ENCODE measurements at places on chromosomes 7 and 10.

DNA sequence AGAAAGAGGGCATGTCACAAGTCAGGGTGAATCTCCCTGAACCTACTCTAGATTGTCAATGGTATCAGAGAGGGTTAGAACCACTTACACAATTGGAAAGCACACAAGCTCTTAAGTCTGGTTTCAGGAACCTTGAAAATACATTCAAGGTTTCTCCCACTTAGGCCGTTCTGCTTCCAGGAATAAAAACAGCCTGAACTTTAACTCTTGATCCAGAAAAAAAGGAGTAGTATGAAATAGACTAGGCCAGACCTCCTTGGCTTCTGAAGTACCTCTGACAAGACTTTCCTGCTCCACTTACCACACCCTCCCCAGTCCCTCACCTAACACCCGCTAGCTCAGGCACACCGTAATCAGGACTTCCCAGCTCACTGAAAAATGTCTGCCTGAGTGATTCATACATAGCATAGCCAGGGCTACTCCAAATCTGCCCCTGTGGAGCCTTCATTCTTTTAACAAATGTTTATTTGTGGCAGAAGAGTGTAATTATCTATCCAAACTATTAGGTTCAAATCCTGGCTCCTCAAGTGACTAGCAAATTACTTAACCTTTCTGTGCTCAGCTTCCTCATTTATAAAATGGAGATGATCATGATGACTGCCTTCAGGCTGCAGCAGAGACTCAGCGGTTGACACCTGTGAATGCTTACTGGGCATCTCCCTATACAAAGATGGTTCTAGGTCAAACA is 30.3 kb upstream of the IL6 start:
- H3K27ac ChIP-seq, result peak overlapping the region; percentile 23
- peak overlapping the region; percentile 15 for H3K4me3 ChIP-seq
- peaks cover 4% of the 10 kb centered on the region for H3K27me3 ChIP-seq

GRCh38 chr10:100347568-100348195 is 649 bp downstream of the SCD start:
- peaks cover 51% of the 10 kb centered on the region for H3K4me1 ChIP-seq
- peak overlapping the region; percentile 97 for H3K4me3 ChIP-seq
- no peak for DNase-seq
- H3K36me3 ChIP-seq, result peaks cover 37% of the 10 kb centered on the region
- no peaks in the 10 kb centered on the region for H3K27me3 ChIP-seq

DNA sequence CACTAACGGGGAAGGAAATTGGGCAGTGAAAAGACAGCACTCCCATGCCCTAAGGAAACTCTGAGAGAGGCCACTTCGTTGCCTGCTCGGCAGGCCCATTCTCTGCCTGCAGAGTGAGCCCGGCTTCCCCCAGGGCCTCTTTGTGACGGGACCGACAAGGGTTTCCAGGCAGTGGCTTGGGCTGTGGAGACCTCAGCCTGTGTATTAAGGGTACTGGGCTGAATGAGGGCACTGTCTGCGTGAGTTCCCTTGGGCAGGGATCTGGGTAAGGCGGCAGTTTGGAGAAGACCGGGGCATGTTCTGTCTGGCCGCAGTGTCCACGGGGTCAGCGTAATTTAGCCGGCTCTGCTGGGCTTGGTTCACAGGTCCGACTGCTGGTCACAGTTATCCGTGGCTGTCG is 237.2 kb downstream of the MGMT start:
- H3K36me3 ChIP-seq, result peaks cover 6% of the 10 kb centered on the region
- no peak for DNase-seq
- peaks cover 4% of the 10 kb centered on the region for H3K27me3 ChIP-seq
- H3K27ac ChIP-seq, result no peak overlapping the region

DNA sequence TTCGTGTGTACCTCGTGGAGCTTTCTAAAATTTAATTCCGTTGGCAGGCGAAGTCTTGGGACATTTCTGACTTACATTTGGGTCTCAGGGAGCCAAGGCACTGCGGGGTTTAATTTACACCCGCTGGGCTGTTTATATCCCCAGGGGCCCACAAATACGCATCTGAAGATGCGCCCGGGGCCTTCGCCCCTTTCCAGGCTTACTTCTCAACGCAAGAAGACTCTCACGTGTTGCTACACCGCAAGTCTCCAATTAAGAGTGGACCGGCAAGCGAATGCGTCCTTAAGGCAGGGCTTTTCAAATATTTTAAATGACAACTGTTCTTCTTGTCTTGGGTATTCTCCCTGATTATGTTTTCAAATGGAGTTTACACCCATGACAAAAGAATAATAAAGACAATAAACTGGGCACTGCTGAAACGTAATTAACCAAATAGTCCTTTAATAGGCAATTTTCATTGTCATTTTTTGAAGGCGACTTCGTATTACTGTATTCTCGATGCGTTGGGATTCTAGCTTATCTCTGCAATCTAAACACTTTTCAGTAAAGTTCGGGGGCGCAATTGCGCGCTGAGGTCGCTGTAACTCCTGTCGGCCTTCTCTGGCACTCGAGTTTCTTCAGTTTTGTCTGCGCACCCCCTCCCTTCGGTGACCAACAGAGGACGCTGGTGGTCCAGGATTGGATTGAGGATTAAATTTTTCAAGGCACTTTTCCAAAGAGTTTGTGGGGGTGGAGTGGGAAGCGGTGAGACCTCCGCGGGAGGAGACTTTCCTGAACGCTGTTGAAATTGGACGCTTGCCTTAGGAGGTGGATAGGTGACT is 837 bp upstream of the IGFBP3 start:
- peaks cover 4% of the 10 kb centered on the region for H3K36me3 ChIP-seq
- peak overlapping the region; percentile 89 for H3K4me3 ChIP-seq
- H3K4me1 ChIP-seq, result peaks cover 23% of the 10 kb centered on the region
- H3K27me3 ChIP-seq, result peaks cover 52% of the 10 kb centered on the region
- peak overlapping the region; percentile 87 for H3K27ac ChIP-seq

GRCh38 chr7:25118048-25118753 is 6.9 kb downstream of the CYCS start:
- no peak overlapping the region for H3K27ac ChIP-seq
- DNase-seq, result no peak
- H3K36me3 ChIP-seq, result peaks cover 11% of the 10 kb centered on the region
- H3K27me3 ChIP-seq, result no peaks in the 10 kb centered on the region

- no peaks in the 10 kb centered on the region for H3K27me3 ChIP-seq
- H3K4me3 ChIP-seq, result no peak overlapping the region
- no peak for DNase-seq
- H3K36me3 ChIP-seq, result no peaks in the 10 kb centered on the region
- H3K27ac ChIP-seq, result no peak overlapping the region
Measured at GRCh38 chr7:149741629-149742028, 31.8 kb downstream of the ZNF467 start.

DNA sequence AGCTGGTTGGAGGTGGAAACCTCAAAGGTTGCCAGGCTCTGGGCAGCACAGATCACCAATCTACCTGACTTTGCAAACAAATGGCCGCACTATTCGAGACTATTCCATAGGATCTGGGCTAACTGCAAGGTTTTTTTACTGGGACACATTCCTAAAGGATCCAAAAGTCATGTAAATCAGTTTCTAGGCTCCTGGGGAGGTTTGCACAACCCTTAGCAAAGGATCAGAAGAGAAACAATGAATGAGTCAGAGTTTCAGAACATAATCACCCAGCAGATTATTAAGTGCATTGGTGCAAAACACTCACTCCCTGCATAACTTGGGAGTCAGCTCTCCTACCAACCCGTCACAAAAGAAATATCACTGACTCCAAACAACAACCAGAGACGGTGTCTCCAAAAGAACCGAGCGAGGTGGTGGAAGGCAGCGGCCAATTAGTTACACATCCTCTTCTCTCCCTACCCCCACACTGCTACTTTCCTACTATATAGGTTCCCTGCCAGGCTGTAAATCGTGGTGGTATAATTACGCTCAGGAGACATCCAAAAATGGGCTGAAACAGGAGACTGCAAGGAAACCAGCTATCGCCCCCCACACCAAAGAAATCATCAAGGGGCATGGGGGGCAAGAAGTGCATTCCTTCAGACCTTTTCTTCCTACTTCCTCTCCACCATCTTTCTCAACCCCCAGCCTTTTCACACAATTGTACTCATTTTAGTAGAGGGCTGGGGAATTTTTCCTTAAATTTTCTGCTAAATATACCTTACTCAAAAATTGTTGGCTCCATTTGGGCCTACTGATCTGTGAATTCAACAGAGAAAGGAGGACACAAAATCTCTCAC is 3.2 kb downstream of the UBE2H start:
- peaks cover 15% of the 10 kb centered on the region for H3K4me1 ChIP-seq
- H3K27ac ChIP-seq, result no peak overlapping the region
- DNase-seq, result no peak
